ENCODE measurements at places on chromosomes 2 and 18.

GRCh38 chr2:138395565-138396306 is 105.8 kb upstream of the SPOPL start:
- DNase-seq, result no peak

GRCh38 chr18:75065251-75066000 is 143.5 kb downstream of the PTGR3 start:
- no peak for DNase-seq

DNA sequence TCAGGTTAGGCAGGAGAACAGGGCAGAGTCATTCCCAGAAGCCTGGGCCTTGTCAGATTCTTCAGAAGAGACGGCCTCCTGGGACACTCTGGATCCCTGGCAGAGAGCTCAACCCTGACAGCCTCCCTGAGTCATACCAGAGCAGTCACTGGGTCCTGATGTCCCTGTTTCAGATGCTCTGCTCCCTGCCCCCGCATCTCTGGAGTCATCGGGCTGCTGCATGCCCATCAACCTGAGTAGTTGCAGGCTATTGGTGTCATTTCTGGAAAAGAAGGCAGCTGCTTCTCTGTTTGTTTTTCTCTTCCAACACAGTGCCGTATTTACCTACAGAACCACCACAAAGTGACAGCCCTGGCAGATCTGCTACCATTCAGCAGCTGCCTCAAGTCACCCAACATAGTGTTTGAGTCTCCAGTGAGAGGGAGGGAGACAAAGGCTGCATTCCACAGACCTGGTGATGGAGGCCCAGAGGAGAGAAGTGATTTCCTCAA is 145.1 kb downstream of the B3GNT2 start:
- no peak for DNase-seq

GRCh38 chr2:46837112-46837454 is 78.5 kb downstream of the MCFD2 start:
- no peak for DNase-seq

DNA sequence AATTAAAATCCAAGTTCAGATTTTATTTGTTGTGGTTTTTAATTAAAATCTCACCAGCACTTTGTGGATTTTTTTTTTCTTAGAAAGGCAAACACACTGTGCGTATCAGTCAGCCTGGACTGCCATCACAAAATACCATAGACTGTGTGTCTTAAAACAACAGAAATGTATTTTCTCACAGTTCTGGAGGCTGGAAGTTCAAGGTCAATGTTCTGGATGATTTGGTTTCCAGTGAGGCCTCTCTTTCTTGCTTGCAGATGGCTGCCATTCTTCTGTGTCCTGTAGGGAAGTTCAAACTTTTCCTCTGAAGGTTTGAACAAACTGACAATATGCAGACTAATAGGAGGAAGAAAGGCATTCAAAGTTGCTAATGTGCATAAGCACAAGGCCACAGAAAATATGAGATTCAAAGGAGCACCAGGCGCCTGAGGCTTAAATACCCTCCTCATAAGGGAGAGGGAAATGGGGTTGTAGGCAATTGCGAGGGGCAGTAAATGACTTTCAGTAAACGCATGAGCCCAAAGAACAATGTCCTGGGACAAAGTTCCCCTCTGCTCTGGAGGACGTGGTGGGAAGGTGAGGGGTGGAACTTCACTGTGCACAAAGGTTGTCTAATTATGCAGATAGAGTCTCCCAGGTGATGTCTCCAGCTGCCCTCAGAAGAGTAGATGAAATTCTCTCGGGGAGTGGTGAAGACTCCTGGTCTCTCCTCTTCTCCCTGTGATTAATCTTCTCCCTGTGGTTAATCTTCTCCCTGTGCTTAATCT is 26.5 kb upstream of the KCNF1 start:
- no peak for DNase-seq

- DNase-seq, result no peak
These were observed 33.3 kb upstream of the E2F6 start for GRCh38 chr2:11499081-11499743.

DNA sequence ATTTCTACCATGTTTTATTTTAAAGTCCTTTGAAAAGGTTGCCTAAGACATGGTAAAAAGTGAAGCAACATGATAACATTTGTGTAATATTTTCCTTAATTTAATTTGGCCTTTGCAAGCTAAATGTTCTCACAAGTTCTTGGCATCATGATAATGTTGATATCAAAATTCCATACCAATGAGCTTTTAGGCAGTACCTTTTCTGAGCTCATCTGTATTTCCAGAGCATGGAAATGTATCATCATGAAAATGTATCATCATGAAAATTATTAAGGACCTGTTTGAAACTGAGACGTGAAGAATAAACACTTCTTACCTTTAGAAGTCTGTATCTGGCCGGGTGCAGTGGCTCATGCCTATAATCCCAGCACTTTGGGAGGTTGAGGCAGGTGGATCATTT is 73.8 kb downstream of the VWC2L start:
- no peak for DNase-seq

- DNase-seq, result no peak
These were observed 29.5 kb downstream of the SCN2A start for GRCh38 chr2:165268754-165269153.

DNA sequence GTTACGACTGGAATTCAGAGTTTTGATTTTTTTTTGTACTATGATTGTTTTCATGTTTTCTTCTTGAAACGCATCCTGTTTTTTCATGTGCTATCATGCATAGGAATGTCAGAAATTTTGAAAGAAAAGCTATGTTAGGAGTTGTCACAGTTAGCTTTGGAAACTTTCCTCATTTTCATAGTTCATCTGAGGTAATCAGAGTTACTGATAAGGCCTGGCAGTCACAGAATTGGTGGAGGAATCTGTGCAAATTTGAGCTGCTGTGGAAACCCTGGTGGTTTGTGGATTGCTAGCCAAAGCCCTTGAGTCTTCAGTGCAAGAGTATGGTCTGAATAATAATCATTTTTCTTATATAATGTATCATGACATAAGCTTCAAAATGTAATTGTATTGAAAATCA is 401.0 kb downstream of the CNTNAP5 start:
- DNase-seq, result no peak

DNA sequence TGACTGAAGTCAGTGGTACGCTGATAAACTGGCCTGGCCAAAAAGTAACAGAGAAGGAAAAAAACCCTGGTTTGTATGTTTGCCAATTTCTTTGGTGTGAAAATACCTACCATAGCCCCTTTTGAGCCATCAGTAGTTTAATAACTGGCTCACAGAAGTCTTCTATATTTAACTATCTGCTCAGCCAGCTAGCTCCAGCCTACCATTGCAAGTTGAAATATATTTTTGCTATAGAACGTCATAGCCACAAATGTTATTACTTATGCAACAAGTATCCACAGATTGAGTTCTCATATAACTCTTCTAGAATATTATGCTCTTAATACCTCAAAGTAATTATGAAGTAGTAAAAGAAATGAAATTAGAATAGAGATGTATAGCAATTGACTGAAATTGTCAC is 25.2 kb downstream of the RPE start:
- no peak for DNase-seq

DNA sequence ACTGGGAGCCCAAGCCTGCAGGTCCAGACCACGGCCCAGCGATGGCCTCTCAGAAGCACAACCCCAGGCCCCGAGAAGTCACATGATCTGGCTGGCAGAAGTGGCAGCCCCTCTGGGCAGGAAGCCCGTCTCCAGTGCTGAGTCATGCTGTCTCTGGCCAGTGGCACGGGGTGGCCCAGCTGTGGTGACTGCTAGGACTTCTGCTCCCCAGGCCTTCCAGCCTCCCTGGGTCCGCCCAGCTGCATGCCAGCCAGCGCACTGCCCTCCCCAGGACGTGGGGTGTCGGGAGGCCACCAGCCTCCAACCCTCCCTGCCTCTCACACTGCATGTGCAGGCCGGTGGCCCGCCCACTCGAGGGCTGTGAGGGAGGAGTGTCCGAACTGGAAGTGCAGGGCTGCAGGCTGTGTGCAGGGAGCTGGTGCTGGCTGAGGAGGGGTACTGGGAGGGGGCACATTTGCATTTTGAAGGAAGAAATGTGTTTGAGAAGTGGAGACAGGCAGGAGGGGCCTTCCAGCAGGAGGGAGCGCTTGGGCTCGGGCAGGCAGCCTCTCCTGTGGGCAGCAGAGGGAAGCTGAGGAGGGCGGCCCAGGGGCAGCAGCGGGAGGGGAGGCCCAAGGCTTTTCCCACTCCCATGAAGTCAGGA is 17.0 kb upstream of the HPCAL1 start:
- DNase-seq, result peak; percentile 86

DNA sequence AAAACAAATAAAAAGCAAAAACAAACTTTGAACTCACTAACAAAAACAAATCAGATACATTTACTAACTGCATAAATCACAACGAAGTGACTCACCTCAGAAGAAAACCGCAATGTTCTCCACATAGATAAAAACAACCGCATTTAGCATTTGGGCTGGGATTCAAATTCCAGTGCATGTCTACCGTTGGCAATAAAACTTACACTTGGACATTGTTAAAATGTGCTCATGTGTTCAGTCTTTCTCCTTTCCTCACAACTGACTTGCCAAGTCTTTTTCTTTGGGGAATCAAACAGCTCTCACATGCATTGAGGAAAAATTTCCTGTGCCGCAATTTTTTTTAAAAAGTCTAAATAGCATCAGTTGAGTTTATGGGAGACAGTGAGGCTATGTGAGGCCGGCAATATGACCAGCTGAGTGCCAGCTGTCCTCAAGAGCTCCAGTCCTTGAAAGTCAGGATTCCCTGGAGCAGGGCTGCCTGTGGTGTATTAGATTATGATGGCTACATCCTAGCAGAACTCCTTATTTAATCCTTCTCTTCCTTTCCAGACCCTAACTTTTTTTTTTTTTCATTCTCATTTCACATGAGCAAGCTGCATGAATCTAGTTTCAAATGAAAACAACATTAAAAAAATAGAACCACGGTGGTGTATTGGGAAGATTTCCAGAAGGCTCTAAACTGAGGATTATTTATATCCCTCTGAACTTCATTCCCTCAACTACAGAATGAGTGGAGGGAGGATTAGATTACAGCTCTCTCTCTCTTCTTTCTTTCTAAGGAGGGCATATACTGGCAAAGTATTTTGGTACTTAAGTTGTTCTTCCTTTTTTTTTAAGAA is 70.2 kb upstream of the MEIS1 start:
- DNase-seq, result peak; percentile 39

DNA sequence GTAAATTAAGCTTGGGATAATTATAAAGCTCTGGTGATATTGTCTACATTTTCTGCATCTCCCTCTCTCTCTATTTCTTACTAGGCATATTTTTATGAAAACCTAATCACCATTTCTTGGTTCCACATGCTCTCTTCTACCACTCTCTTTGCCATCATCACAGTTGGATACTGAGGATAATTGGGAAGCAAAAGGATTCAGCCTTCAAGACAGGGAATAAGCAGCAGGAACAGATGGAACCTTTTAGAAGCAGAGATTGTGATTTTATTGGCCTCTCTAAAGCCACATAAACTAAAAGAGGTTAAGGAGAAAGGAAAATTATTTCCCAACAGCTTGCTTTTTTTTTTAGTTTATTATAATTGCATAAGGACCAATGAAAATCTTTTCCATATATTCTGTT is 226.3 kb upstream of the SPHKAP start:
- no peak for DNase-seq
